ENCODE measurements at places on chromosomes 11 and 22. TPM values are rescaled to one million over a fixed set of nuclear protein-coding genes. Genes with fewer than 3 reads are reported as not detected.

The MS4A12 gene
- not detected for total RNA-seq

GRCh38 chr22:26072621-26073020 lies 96.6 kb upstream of the SEZ6L start:
- peaks cover 5% of the 10 kb centered on the region for H3K27me3 ChIP-seq
- no peaks in the 10 kb centered on the region for H3K36me3 ChIP-seq
- no peak for DNase-seq
- H3K4me1 ChIP-seq = peaks cover 13% of the 10 kb centered on the region
- no peak overlapping the region for H3K4me3 ChIP-seq

- DNase-seq = no peak
- H3K4me3 ChIP-seq = no peak overlapping the region
- peaks cover 12% of the 10 kb centered on the region for H3K4me1 ChIP-seq
These were observed 11.6 kb downstream of the CDPF1 start for GRCh38 chr22:46238541-46238940.

DNA sequence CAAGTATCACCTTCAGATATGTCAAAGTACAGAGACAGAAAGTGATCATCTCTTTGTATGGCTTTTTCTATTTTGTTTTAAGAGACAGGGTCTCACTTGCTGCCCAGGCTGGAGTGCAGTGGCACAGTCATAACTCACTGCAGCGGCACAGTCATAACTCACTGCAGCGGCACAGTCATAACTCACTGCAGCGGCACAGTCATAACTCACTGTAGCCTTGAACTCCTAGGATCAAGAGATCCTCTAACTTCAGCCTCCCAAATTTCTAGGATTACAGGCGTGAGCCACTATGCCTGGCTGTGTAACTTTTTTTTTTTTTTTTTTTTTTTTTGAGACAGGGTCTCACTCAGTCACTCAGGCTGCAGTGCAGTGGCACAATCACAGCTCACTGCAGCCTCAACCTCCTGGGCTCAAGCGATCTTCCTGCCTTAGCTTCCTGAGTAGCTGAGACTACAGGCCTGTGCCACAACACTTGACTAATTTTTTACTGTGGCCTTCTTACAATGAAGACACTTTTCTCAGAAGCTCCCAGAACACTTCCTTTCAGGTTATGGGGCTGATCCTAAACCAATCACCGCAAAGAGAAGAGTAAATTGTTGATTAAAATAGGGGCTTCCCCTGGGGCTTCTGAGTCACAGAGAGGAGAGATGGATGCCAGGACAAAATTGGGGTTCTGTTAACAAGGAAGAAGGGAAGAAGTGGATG lies 9.0 kb upstream of the HIKESHI start:
- no peak overlapping the region for H3K4me3 ChIP-seq
- no peaks in the 10 kb centered on the region for H3K36me3 ChIP-seq
- DNase-seq = no peak

- H3K27me3 ChIP-seq = no peaks in the 10 kb centered on the region
- no peak overlapping the region for H3K4me3 ChIP-seq
- H3K27ac ChIP-seq = no peak overlapping the region
- peaks cover 9% of the 10 kb centered on the region for H3K4me1 ChIP-seq
- DNase-seq = no peak
These were observed 3.4 kb downstream of the CCDC89 start for GRCh38 chr11:85682330-85683305.

DNA sequence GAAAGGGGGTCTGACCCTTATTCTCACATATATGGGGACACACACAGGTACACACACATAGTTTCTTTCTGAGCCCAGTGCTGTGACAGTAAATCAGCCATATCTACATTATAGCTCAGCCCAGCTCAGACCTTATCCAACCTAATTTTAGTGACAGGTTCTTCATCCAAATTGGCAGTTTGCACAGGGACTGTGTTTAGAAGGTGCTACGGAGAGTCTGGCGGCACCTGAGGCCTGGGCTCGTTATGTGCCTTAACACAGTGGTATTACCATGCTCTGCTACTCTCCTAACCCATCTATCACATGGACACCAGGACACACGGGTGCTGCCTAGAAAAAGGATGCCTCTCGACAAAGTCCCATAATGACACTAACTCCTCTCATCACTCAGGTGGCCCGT lies 109.3 kb downstream of the GALNT18 start:
- DNase-seq = no peak
- H3K27me3 ChIP-seq = peaks cover 3% of the 10 kb centered on the region
- no peak overlapping the region for H3K27ac ChIP-seq
- H3K4me1 ChIP-seq = no peaks in the 10 kb centered on the region
- H3K4me3 ChIP-seq = no peak overlapping the region

GRCh38 chr22:40363059-40363458 lies 7.3 kb upstream of the SGSM3 start:
- no peaks in the 10 kb centered on the region for H3K27me3 ChIP-seq
- no peak overlapping the region for H3K27ac ChIP-seq
- no peaks in the 10 kb centered on the region for H3K4me1 ChIP-seq
- no peak overlapping the region for H3K4me3 ChIP-seq
- DNase-seq = no peak
- peaks cover 49% of the 10 kb centered on the region for H3K36me3 ChIP-seq

The LDHAL6A gene
- not detected for total RNA-seq

The TRIM64C gene
- total RNA-seq = not detected

The FIBIN gene
- total RNA-seq = 0.31 TPM

GRCh38 chr11:46075928-46076327 lies 45.3 kb downstream of the PHF21A start:
- H3K27ac ChIP-seq = no peak overlapping the region
- no peak for DNase-seq
- H3K36me3 ChIP-seq = peaks cover 9% of the 10 kb centered on the region
- no peaks in the 10 kb centered on the region for H3K27me3 ChIP-seq
- no peaks in the 10 kb centered on the region for H3K4me1 ChIP-seq
- H3K4me3 ChIP-seq = no peak overlapping the region

DNA sequence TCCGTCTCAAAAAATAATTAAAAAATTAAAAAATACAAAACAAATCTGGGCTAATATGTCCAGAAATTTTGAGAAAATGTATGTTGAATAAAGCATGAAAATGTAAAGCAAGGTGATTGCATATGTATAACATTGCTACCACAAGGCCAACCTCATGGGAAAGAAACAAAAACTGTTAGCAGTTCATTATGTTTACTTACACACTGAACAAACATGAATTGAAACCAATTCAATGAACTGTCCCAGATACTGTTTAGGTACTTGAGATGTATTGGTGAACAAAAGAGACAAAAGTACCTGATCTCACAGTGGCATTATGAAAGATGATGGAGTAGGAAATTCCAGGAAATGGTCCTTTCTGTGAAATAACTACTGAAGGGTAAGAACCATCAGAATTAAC lies 43.8 kb upstream of the IGLL5 start:
- DNase-seq = no peak
- peaks cover 8% of the 10 kb centered on the region for H3K27me3 ChIP-seq
- no peak overlapping the region for H3K4me3 ChIP-seq
- H3K4me1 ChIP-seq = peaks cover 4% of the 10 kb centered on the region
- H3K36me3 ChIP-seq = no peaks in the 10 kb centered on the region
- H3K27ac ChIP-seq = no peak overlapping the region

The LRRC74B gene
- 0.40 TPM for total RNA-seq

The RFPL2 gene
- 1.0 TPM for total RNA-seq

GRCh38 chr11:64970731-64971151 lies 1.2 kb downstream of the MAJIN start:
- no peak overlapping the region for H3K27ac ChIP-seq
- no peaks in the 10 kb centered on the region for H3K4me1 ChIP-seq
- H3K27me3 ChIP-seq = peaks cover 24% of the 10 kb centered on the region
- H3K4me3 ChIP-seq = no peak overlapping the region
- H3K36me3 ChIP-seq = no peaks in the 10 kb centered on the region
